ENCODE measurements at places on chromosomes 13 and 19.

- no peak for DNase-seq
Observed at GRCh38 chr13:110993788-110994187, 78.9 kb upstream of the ANKRD10 start.

- no peak for DNase-seq
Observed at GRCh38 chr13:75236774-75237173, 245.2 kb downstream of the TBC1D4 start.

GRCh38 chr13:110575322-110576069, 14.0 kb upstream of the RAB20 start:
- DNase-seq: no peak

DNA sequence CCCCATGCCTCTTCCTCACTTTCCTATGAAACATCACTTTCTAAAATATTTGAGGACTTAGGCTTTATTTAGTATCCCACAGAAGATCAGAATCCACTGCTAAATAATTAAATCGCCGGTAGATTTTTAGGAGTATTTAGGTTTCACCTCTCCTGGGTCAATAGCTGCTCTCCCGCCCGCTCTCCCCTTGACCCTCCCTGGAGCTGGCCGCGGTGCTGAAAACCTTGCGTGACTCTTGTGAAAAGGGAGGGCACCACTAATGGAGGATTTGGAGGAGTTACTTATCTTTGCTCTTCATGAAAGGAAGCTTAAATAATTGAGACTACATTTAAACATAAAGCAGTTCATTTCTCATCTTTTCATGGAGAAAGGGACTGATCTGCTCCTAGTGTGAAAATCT, 14.1 kb downstream of the POU4F1 start:
- no peak for DNase-seq

DNA sequence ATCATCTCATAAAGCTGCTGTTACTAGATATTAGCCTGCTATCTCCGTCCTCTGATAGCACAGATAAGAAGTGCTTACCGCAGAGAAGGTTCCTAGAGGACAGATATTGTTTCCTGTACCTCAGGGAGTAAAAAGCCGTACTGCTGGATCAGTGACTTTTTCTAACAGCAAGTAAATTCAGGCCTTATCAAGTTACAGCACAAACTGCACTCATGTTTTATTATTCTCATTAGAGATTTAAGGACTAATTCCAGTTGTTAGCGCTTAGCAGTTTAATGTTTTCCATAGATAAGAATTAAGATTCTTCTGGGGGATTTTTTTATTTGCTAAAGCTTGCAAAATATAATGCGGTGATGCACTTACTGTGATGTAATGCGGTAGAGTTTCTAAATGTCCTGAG, 119.0 kb upstream of the OBI1 start:
- DNase-seq: no peak

Data from stimulated activated CD8-positive, alpha-beta memory T cell treated with anti-CD3 and anti-CD28 coated beads, Interleukin-15, amount 100 ng/mL, for 1 hour (primary cell).